Stimulated activated CD8-positive, alpha-beta memory T cell treated with anti-CD3 and anti-CD28 coated beads, Interleukin-7, amount 100 ng/mL, for 24 hours (primary cell): ENCODE measurements at places on chromosomes 6 and 20.

GRCh38 chr6:79630883-79631692 is at the start of gene SH3BGRL2:
Gene SH3BGRL2 (plus strand): TSS chr6:79631329. CDS start chr6:79631462, 133 bp downstream.
- DNase-seq = no peak

GRCh38 chr6:148831531-148831930 is 84.7 kb downstream of the UST start:
- no peak for DNase-seq

- DNase-seq = no peak
These were observed 9.2 kb upstream of the TRERF1 start for GRCh38 chr6:42460883-42461282.

- DNase-seq = no peak
These were observed 57.4 kb upstream of the PROKR2 start for GRCh38 chr20:5374171-5374570.

GRCh38 chr20:2026004-2026403 is 32.1 kb upstream of the PDYN start:
- DNase-seq = no peak

DNA sequence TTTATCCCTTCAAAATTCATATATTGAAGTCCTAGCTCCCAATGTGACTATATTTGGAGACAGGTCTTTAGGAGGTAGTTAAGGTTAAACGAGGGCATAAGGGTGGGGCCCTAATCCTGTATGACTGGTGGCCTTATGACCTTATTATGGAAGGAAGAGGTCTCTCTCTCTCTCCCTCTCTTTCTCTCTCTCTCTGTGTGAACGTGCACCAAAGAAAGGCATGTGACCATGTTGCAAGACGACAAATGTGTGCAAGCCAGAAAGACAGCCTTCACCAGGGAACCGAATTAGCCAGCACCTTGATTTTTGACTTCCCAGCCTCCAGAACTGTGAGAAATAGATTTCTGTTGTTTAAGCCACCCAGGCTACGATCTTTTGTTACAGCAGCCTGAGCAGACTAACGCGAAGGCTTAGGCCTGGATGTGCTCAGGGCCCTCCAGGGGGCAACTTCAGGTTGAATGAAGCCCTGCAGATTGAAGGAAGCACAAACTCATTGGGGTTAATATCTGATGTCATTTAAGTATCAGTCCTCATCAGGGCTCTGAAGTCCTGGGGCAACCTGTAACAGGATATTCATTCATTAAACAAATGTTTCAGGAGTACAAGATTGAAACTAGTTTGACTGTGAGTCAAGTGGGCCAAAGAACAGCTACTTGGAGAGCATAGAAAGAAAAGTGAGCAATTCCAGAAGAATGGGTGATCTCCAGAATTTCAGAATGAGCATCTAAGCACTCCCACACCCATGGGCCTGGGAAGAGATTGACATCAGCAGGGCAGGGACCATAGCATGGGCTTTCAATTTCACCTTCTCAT is 157.4 kb upstream of the TNFAIP3 start:
- no peak for DNase-seq

- DNase-seq = no peak
These were observed 10.6 kb upstream of the BAK1 start for GRCh38 chr6:33590531-33591198.

DNA sequence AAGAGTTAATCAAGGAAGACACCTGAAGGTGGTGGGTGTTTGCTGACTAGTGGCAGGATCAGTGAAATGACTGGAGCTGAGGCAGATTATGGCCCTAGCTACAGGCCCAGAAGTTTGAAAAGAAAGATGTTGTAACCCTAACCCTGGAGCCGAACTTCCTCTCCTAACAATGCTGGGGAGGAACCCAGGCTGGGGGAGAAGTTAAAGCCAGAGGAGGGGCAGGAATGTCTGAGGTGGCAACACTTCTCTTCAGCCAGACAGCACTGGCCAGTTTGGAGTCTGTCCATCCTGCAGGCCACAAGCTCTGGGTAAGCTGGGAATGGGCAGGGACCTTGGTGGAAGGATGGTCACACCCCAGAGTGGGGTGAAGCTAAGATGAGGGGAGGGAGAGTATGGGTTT is at the start of gene LST1:
LST1 (plus strand) TSS at position 270 of the 400 bp plus-strand sequence. CDS start 1,023 bp downstream, outside the sequence.
- DNase-seq = no peak

- DNase-seq = no peak
These were observed 23.6 kb downstream of the PGM3 start for GRCh38 chr6:83169511-83169910.

GRCh38 chr20:61949363-61949713 is 116.3 kb downstream of the TAF4 start:
- no peak for DNase-seq

DNA sequence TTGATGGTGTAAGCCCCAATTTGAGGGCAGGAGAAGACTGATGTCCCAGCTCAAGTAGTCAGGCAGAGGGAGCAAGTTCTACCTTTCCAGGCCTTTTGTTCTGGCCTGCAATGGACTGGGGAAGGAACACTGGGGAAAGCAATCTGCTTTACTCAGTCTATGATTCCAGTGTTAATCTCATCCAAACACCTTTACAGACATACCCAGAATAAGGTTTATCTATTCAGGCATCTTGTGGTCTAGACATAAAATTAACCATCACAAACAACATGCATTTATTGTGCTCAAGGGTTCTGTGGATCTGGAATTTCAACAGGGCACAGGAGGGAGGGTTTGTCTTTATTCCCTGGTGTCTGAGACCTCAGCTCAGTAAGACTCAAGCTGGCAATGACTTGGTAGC is 14.4 kb upstream of the RSPH3 start:
- no peak for DNase-seq

- DNase-seq = no peak
These were observed 28.9 kb downstream of the HTR1E start for GRCh38 chr6:86966271-86966670.

DNA sequence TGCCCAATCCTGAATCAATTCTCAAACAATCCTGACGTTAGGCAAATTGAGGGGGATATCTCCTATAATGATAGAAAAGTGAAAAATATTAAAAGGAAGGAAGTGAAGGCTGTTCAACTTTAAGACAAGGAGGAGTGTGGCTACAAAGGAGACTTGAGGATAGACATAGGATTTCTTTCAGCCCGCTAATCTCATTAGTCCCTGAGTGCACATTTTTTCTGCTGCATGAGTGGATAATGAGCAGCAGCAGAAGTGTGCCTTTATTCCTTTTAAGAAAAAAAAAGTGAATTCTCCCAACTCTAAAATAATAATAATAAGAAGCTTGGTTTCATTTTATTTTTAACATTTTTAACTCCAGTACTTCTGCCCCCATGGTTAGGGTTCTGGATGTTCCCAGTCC is 102.0 kb downstream of the SPTLC3 start:
- no peak for DNase-seq

- no peak for DNase-seq
These were observed 6.6 kb upstream of the ZBTB22 start for GRCh38 chr6:33324125-33324524.

DNA sequence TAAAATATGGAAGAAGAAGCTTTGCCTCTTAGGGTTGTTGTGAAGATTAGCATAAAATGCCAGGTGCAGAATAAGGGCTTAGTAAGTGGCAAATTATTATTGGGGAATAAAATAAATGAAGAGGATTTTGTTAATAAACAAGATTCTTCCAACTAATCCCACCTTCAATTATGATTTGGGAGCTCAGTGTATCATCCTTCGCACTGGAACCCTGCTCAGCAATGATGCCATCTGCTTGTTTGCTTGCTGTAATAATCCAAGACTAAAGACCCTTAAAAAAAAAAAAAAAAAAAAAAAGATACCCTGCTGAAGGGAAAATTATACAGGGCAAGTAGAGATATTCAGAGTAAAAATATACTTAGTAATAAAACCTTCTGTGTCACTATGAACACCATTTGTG is 62.0 kb upstream of the RREB1 start:
- no peak for DNase-seq

DNA sequence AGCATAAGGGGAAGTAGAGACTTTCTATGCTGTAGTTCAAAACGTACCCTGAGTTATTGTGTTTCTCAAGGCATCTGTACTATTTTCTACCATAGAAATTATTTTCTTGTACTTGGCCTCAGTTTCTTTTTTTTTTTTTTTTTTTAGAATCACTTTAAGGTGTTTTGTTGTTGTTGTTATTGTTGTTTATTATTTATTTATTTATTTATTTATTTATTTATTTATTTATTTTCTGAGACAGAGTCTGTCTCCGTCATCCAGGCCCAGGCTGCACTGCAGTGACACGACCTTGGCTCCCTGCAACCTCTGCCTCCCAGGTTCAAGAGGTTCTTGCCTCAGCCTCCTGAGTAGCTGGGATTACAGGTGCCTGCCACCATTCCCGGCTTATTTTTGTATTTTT is 179.1 kb downstream of the GRIK2 start:
- no peak for DNase-seq

- DNase-seq = no peak
These were observed 33.8 kb downstream of the TOMM6 start for GRCh38 chr6:41821266-41821665.

DNA sequence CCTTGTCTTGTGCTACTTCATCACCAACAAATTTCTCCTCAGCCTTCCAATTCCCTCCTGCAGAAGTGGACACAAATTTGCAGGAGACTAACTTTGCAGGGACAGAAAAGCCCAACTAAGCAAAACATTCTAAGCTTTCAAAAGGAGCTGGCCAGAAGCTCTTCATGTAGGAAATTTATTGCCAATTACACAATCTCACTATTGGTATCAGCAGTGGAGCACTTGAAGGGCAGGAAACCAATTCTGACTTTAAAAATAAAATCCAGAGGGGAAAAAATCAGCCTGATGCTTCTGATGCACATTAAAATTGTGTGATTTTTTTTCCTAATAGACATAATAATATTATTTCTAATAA is 193.3 kb downstream of the LY86 start:
- no peak for DNase-seq

GRCh38 chr6:89542081-89542857 is 96.3 kb downstream of the LYRM2 start:
- DNase-seq = no peak

GRCh38 chr20:49955167-49955566 is 19.0 kb downstream of the RNF114 start:
- DNase-seq = no peak

DNA sequence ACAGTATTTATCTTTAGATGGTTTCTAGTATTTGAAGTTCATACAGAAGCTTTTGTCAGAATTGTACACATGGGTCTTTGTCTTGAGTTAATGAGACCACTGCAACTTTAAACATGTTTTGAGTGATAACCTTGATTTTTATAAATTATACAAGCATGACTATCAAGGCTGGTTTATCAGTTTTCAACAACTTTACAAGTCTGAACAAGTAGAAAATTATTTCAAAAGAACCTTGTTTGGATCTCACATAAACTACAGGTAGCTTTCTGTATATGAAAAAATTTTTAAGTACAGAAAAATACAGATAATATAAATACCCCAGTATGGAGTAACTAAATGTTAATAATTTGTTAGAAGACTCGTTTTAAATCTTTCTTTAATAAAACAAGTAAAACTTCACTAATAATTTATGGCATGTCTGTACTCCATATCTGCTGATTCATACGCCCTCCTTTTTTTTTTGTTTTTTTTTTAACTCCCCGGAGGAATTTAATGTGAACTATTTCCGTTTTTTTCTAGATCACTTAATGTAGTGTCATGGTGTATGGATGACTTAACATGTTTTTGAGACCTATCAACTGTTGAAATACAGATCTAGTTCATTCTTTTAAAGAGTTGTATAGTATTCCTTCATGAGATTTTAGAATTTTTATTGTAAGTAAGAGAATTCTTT is 18.3 kb downstream of the VAPB start:
- no peak for DNase-seq

- no peak for DNase-seq
These were observed 82.3 kb upstream of the PHACTR2 start for GRCh38 chr6:143595251-143596036.

DNA sequence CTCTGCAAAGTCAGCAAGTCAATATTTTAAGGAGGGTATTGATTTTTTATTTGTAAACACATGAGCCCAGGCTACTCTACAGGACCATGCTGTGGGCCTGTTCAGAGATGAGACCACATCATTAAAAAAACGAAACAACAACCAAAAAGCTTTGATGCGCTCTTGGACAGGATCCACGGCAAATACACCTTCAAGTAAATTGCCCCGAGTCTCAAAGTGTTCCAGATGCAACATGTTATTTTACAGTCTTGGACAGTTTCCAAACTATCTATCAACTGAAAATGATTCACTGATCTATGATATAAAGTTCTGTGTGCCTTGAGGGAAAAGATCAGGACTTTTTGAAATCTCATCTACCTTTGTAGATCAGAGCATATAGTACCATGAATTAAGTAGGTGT is 25.8 kb upstream of the CARMIL1 start:
- DNase-seq = no peak

- no peak for DNase-seq
These were observed 73.3 kb downstream of the IGF2R start for GRCh38 chr6:160042014-160042773.

GRCh38 chr20:62391165-62392076 is 4.5 kb downstream of the RPS21 start:
- no peak for DNase-seq

GRCh38 chr20:10313701-10314100 is 95.1 kb downstream of the SNAP25 start:
- DNase-seq = no peak

- DNase-seq = no peak
These were observed 53.6 kb upstream of the TNFAIP3 start for GRCh38 chr6:137813308-137813970.

- DNase-seq = no peak
These were observed 45.6 kb downstream of the CENPW start for GRCh38 chr6:126385536-126385935.

- DNase-seq = no peak
These were observed 34.7 kb downstream of the DUSP22 start for GRCh38 chr6:326896-327537.

- no peak for DNase-seq
These were observed 93.5 kb upstream of the BMP5 start for GRCh38 chr6:55968926-55969325.

GRCh38 chr20:1360094-1360846 is 31.3 kb upstream of the SDCBP2 start:
- no peak for DNase-seq
